SW480 (cell line): ENCODE measurements at places on chromosomes 16 and 17.

GRCh38 chr16:11264155-11264832 is 4.8 kb downstream of the TNP2 start:
- DNase-seq = no peak

DNA sequence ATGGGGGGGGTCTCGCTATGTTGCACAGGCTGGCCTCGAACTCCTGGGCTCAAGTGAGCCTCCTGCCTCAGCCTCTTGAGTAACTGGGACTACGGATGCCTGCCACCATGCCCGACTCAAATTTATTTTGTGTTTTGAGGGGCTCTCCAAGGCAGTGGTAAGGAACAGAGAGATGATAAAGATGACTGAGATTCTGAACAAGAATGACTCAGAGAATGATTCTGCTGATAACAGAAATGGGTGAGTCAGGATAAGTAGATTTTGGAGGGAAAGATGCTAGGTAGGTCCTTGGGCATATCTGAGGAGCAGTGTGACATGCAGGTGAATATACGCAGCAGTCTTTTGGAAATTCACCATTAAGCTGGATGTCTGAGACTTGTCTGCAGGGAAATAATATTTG is 2.6 kb downstream of the TMEM220 start:
- DNase-seq = no peak

DNA sequence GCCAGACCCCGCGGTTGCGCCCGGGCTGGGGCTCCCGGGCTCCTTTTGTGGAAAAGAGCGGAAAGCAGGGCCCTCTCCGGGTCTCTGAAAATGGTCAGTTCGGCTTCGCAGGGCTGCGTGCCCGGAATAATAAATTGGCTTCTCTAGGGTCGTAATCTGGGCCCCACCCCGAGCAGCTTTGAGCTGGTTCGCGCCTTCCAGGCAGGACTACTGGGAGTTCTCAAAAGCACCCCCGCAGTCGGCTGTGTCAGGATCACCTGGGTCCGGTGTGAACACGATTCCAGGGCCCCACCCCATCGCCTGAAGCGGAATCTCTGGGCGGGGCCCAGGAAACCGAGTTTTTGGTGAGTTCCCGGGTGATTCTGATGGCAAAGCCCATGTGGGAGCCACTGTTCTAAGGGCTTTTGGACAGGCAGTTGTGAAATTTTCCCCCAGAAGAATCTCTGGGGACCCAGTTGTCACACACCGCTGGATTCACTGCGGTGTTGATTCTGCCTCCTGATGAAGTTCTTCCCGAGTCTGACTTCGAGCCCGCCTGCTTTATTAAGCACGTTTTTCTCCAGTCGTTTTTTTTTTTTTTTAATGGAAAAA is 77.0 kb downstream of the MRC2 start:
- DNase-seq = peak; percentile 38

GRCh38 chr17:42118545-42118944 is 2.6 kb downstream of the KAT2A start:
- DNase-seq = peak; percentile 32

DNA sequence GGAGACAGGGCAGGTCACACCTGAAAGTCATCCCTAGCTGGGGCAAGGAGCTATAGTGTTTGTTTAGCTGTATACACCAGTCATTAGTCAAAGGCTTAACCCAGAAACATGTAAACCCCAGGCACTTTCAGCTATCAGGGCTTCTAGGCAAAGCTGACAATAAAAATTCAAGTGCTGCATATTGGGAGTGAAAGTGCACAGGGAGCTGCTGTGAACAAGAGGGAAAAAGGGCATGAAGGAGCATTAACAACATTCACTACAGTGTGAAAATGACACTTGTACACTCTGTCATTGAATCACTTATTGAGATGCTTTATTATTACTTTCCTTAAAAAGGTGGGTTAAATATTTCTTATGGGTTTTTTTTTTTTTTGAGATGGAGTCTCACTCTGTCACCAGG is 92.8 kb downstream of the HS3ST3B1 start:
- no peak for DNase-seq

GRCh38 chr16:48592839-48593429 is 17.0 kb downstream of the N4BP1 start:
- no peak for DNase-seq

GRCh38 chr16:4216596-4216995 is 25.3 kb downstream of the SRL start:
- no peak for DNase-seq

DNA sequence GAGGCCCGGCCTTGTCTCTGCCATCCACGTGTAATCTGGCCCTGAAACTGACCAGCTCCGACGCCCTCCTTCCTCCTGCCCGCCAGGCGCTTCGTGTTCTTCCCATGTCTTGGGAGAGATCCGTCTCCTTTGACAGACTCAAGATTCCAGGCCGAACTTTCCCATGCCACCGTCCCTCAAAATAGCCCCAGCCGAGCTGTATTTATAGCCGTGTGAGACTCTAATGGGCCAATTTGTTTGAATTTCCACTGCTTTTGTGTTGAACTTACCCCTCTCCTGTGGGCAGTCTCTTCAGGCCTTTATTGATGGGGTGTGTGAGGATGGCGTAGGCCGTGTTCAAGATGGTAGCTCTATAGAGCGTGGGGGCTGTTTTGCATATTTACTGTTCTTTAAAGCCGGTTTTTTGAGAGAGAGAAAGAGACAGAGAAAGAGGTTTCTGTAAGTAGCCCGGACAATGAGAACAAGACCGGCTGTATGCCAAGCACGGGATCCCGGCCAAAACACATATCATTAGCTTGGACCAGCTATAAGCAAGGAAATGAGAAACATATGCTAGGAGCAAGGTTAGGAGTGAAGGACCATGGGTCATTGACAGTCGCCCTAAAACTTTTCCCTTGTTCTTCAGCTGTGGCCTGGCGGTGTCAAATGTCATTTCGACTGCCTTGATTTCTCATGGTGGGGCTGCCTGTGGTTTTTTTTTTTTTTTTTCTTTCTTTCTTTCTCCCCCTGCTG is 124.5 kb upstream of the ZFHX3 start:
- DNase-seq = no peak

GRCh38 chr16:81136390-81137335 is 40.5 kb upstream of the GCSH start:
- DNase-seq = no peak

DNA sequence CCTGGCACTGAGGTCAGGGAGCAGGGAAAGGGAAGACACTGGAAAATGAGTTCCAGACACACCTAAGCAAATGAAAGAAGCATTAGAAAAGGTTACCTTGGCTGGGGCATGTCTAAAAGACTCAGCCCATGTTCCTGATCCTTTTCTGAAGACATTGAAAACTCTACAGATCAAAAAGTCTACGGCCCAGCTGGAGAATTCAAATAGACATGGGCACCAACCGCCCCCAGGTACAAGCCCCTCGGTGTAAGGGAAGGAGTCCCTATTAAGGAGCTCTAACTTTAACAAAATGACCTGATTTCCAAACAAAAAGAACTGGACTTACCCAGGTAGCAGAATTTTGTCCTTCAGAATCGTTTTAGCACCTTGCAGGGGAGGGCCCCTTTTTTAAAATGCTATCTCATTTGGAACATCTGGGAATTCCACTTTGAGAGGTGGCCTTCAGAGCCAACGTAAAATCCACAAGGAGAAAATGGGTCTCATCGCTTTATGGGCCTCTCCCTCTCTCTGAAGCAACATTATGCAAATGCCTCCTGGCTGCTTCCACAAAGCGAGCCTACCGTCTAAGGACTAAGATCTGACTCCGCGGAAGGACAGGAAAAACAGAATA is 43.6 kb upstream of the RBFOX3 start:
- no peak for DNase-seq

- no peak for DNase-seq
Measured at GRCh38 chr16:73068541-73069401, 20.8 kb upstream of the ZFHX3 start.

GRCh38 chr17:68004201-68004600 is 7.9 kb upstream of the C17orf58 start:
- DNase-seq = no peak

DNA sequence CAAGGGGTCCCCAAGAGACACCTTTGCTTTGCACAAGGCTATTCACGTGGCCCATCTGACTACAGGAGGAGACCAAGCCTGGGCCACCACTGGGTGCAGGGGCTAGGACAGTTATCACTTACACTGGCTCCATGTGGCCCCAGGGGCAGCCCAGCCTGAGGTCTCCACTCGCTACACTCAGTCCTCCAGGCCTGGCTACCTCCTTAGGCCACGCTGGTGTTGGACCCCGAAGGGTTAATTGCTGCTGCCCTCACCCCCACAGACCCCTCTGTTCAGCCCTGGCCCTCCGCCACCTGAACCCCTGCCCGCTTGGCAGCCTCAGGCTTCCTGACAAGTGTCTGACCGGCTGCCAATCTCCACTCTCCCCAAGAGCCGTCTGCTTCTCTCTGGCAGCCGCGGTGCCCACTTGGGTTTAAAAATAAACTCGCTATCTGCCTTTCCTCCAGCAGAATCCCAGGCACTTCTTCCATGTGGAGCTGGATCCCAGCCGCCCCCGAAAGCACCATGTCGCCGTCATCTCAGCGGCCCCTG is 27.8 kb downstream of the ADAM11 start:
- DNase-seq = no peak

DNA sequence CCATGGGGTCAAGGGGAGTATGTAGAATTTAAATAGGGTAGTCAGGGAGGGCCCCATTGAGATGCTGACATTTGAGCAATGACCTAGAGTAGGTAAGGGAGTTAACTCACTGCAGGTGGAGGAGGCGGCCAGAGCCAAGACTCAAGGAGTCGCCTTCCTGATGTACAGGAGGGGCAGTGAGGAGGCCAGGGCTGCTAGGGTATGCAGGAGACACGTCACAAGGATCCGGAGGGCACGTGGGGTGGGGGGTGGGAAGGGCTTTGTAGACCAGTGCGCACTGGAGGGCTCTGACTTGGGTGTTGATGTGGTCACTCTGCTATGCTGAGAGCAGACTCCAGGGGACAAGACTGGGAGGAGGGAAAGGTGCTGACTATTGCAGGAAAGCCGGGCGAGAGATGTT is 37.5 kb downstream of the SPECC1 start:
- DNase-seq = no peak

- DNase-seq = no peak
Measured at GRCh38 chr17:7880076-7880868, 8.3 kb upstream of the CHD3 start.

DNA sequence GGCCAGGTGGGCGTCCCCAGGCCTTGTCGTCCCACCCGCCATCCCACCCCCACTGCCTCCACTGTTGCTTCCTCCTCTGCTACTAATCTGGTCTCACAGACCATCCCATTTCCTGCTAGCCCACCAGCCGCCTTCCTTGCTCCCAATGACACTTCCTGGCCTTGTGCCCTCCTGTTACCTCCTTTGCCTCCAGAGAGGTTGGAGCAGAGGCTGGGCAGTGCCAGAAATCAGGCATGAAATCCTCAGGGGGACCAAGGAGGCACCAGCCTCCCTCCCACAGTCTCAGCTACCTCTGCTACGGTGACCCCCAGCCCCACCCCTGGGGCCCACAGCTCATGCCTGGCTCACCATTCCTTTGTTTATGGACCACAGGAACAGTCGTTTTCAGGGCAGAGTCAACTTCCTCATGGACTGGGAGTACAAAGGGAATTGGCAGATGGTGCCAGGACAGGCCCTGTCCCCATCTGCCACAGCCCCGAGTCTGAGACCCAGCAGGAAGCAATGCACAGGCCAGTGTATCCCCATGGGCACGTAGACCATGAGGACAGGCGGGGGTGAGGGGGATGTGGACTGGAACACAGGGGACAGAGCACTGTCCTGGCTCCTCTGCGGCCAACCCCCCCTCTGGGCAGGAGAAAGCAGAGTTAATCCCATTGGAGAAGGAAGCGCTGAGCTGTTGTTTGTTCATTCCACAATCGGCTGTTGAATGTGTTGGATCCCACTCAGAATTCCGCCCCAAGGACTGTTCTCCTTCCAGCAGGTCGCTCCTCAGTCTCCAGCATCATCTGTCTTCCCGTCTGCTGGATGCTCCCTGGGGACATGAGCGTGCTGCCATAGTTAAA is 2.2 kb upstream of the CDH5 start:
- DNase-seq = no peak

DNA sequence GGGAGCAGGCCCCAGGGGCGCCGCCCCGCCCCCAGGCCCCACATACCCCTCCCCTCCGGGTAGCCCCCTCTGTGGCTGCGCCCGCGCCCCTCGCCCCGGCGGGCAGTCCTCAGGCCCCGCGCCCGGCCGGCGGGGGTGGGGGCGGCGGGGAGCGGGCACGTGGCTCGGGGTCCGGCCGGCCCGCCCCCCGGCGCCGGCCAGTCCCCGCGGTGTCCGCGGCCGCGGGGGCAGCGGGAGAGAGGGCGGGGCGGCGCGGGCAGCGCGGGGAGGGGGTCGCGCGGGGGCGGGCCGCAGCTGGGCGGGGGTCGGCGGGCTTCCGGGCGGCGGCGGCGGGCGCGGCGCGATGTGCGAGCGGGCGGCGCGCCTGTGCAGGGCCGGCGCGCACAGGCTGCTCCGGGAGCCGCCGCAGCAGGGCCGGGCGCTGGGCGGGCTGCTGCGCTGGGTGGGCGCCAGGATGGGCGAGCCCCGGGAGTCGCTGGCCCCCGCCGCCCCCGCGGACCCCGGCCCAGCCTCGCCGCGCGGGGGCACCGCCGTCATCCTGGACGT is 335 bp downstream of the NECAB2 start:
- DNase-seq = no peak

DNA sequence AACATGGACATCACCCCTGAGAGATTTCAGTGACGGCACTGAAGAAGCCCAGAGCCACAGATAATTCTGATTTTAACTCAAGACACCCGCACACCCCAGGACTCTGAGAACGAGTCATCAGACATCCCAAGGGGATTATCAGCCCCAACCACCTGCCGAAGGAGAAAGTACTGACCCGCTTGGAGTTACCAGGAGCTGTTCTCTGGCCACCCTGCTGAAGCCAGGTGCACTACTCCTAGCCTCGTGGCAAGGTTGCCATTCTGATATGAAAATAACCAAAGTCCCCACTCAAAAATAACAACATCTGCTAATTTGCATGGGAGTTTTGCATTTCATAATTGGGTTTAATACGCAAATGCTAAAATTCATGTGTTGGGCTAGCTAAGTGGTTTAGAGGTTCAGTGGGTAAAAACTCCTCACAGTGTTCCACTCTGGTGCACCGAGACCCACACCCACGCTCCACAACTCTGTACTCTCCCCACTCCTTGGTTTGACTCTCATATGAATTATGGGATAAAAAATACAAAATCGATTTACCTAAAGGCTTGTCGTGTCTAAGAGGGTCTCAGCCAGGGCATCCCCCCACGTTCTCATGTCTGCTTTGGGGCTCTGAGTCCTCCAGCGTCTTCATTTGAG is 143.0 kb upstream of the NOL11 start:
- DNase-seq = no peak

- DNase-seq = no peak
Measured at GRCh38 chr16:49598383-49599170, 225.0 kb downstream of the C16orf78 start.

DNA sequence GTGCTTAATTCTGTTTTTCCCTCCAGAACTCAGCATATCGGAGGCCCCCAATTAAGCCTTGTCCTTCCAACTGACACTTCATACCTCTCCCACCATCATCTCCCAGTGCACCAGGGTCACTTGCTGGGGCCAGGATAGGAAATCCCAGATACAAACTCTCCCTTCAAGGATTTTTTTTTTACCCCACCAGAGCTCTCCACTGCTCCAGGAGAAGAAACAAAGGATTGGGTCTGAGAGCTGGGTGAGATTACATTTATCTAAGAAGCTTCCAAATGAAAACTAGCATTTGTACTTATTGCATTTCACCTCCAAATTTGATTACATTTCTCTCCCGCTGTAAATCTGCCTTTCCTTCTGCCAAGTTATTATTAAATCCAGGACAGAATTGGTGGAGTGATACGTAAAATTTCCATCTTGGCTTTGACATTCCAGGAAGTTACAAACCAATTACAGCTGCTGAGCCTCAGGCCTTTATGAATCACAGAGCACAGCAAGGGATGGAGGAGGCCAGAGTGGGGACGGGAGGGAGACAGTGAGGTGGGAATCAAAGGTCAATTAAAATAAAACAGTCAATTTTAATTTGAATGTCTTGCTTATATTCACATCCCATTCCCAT is 123.5 kb downstream of the USP31 start:
- no peak for DNase-seq
